ENCODE measurements at places on chromosomes 5 and 9.

- no peak for DNase-seq
Measured at GRCh38 chr5:68518286-68518685, 302.7 kb downstream of the PIK3R1 start.

DNA sequence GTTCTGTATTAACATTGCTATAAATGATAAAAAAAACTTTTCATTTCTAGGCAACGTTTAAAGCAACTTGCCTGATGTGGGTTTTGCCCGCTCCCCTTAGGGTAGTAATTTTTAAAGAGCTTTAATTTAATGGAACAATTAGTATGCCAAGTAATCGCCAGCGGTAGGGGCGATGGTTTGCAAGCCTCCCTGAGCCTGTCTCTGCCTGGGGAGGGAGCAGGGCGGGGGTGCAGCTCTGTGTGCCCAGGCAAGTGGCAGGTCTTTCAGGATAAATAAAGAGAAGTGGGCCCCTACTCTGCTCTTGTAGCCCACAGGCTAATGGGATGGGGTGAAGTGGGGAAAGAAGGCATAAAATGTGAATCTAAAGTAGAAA is 13.8 kb upstream of the TGFBI start:
- no peak for DNase-seq

- no peak for DNase-seq
Measured at GRCh38 chr5:59123595-59124561, 541.0 kb downstream of the RAB3C start.

DNA sequence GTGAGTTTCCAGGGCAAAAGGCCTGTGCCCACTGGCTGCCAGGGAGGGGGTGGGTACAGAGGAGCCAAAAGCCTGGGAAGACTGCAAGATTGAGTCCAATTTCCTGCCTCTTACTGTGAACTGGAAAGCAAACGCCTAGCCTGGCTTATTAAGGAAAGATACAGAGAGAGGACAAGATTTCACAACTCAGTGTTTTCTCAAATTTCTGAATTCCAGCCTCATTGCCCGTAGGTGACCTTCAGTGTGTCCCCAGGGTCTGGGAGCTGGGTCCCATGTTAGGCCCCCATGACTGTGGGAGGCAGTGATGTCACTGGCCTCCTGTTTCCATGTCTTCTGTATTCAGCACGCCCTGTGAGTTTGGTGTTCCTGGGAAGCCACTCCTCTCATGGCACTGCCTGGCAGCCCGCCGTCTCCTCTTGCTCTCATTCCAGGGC is 60.6 kb upstream of the PTPN3 start:
- DNase-seq = no peak

- no peak for DNase-seq
Measured at GRCh38 chr5:12284604-12285003, 380.4 kb upstream of the CTNND2 start.

DNA sequence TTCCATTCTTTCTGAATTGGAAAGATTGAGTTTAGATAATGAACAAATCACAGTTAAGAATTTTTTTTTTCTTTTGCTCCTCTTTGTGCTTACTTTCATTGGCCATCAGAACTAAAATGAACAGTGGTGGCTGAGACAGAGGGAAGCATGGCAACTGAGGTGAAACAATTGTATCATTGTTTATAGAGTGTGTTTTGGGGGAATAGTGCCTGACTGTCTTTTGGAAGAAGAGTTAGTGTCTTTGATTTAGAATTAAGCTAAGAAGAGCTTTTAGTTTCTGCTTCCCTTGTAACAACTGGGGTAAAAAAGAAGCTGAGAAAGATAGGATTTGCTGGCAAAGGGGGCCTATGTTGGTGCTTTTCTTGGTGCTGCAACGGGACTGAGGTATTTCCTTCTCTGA is 24.0 kb downstream of the HSD17B4 start:
- no peak for DNase-seq

GRCh38 chr5:1330847-1331831 is 13.8 kb downstream of the CLPTM1L start:
- no peak for DNase-seq

DNA sequence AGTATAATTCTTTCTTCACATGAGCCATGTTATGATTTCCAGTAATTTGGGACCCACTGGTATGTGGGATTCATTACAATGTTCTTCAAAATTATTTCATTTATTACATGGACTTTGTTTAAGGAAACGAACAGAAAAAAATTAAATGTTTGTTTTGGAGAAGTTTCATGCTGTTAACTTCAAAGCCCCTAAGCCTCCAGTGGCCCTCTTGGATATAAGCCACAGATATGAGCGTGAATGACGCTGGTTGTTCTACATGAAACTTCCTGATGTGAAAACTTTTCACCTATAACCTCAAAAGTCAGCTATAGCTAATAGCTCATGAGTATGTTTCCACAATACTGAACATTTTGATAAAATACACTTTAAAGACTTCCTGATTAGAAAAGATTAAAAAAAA is 334.2 kb downstream of the PDE4D start:
- no peak for DNase-seq

GRCh38 chr5:160262151-160263074 is 33.1 kb downstream of the FABP6 start:
- DNase-seq = no peak

DNA sequence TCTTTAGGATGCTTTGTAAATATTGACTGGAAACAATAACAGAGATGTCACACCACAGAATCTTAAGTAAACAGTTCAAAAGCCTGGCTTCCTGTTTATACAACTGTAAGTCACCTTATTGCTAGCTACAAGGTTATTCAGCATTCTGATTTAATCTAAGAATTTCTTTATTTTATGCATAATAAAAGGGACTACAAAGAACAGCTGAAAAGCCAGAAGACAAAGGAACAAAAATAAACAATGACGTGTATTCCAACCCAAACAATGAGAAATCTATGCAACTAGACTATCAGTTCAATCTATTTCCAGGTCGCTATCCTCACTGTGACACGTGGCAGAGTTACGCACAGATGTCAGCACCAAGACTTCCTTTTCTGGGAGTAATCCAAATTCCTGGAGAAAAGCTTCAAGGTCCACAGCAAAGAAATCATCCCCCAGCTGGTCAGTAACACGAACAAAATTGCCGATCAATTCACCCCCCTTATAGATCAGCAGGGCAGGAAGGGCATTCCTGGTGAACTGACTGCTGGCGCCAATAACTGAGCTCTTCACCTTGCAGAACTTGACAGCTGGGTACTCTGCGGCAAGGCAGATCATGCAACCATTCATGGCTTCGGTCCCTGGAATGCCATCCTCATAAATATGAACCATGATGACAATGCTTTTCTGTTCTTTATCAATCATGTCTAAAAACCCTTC is 8.4 kb downstream of the PDCL start:
- DNase-seq = no peak

DNA sequence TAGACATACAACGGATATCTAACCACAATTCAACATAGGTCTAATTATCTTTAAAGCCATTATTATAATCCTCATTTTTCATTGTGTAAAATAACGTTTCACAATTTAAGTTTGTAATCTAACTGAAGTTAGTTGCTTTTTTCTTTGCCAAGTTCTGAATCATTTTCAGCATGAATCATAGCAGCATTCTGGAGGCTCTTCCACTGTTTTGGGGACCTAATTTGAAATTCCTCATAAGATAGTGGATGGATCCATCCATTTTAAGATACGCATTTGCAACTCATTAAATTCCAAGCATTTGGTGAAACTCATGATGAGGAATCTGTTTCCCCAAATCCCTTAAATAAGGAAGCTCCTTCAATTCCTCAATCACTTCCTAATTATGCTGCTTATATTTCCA is 447.1 kb upstream of the CDH10 start:
- no peak for DNase-seq

GRCh38 chr5:59161221-59162105 is 578.6 kb downstream of the RAB3C start:
- no peak for DNase-seq

GRCh38 chr9:6923086-6923485 is 165.3 kb downstream of the KDM4C start:
- DNase-seq = no peak

GRCh38 chr5:501831-502184 is 22.4 kb downstream of the SLC9A3 start:
- no peak for DNase-seq

DNA sequence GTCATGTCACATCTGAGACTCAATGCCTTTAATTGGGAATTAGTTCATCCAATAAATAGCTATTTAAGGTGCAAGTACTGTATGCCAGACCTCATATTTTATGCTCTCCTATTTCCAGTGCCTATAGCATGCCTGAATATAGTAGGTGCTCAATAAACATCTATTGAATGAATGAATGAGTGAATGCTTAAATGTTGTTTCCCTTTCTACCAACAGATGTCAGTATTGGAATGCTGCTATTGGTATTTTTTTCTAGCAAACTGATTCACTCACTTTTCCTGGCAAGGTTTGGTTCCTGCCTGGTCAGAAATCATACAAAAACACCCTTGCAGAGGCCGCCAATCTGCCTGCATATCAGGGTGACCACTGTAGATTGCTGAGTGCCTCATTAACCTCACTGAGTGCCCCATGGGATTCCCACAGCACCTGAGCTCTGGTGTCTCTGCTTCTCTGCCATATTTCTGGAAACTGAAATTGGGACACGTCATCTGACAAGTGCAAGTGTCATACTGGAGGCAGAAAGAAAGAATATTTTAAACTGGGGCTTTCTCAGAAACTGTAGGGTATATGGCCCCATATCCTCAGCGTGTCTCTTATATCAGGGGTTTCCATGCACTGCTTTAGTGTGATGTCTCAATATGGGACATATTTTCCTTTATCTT is 359.7 kb downstream of the TRIM32 start:
- no peak for DNase-seq

DNA sequence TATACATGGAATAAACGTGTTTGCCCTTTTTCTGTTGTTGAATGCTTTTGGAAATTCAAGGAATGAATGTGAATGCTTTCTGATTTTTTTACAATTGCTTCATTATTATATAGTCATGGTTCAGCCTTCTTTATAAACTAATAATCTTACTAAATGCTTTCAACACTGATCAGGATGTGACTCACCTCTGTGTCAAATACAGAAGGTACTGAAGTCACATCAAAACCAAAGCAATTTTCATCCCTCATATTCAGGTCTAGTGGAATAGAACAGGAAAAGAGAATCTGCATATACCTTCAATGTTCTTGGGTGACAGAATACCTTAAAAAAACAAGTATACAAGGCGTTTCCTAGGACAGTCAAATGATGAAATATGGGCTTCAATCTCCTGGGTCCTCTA is 170.7 kb downstream of the PDE4D start:
- no peak for DNase-seq
